Hematopoietic multipotent progenitor cell treated with erythropoietin and hydrocortisone succinate and interleukin-3 and kit ligand, for 15 days (in vitro differentiated cells): ENCODE measurements at places on chromosomes 5 and 9.

DNA sequence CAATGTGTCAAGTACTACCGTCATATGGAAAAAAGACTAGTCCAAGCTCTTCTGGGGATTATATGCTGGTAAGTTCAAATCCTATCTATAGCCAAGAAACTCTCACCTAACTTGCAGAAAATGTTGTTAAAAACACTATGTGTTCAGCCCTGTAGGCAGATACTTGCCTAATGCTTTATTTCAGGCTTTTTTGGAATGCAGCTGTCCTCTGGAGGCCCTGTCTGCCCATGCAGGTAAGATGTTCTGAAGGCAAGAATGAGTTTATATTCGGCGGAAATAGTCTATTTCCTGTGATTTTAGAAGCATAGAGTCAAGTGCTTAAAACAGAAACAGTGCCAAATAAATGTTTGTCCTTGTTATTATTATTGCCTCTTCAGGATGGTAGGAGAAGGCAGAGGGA is 34.3 kb upstream of the PPP2R2B start:
- DNase-seq = no peak

DNA sequence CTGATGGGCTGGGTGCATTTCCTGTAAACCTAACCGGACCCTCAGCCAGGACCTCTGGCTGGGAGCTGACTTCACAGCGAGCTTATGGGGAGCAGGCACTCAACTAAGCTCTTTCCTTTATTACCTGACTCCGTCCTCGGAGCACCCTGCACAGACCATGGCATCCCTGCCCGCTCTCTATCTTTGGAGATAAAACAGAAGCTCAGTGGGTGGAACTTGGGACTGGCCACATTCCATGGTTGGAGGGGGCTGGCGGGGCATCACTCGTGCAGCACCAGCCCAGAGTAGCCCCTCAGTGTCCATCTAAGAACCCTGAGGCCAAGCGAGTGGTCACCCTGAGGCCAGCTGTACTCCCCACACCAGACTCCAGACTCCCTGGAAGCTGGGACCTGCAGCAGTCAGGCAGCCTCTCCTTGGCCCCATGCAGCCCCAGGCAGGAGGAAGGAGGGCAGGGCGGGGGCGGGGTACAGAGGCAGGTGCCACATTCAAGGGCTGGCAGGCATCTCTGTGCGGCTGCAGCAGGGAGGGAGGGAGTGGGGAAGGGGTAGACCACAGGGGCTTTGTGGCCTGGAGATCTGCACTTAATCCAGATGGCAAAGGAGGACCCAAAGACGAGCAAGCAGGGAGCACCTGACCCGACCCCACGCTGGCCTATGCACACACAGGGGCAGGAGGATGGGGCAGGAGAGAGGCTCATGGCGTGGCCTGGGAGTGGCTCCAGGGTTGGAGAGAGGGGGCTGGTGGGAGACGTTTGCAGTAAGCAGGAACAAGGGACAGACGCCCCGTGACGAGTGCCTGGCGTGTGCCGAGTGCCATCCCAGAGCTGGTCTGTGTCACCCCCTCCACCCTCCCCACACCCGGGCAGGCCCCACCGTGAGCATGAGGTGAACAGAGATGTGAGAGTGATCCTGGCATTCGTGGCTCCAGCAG is 26.1 kb downstream of the GLT6D1 start:
- DNase-seq = no peak

GRCh38 chr5:150789943-150790611 is 11.5 kb downstream of the SMIM3 start:
- DNase-seq = no peak

DNA sequence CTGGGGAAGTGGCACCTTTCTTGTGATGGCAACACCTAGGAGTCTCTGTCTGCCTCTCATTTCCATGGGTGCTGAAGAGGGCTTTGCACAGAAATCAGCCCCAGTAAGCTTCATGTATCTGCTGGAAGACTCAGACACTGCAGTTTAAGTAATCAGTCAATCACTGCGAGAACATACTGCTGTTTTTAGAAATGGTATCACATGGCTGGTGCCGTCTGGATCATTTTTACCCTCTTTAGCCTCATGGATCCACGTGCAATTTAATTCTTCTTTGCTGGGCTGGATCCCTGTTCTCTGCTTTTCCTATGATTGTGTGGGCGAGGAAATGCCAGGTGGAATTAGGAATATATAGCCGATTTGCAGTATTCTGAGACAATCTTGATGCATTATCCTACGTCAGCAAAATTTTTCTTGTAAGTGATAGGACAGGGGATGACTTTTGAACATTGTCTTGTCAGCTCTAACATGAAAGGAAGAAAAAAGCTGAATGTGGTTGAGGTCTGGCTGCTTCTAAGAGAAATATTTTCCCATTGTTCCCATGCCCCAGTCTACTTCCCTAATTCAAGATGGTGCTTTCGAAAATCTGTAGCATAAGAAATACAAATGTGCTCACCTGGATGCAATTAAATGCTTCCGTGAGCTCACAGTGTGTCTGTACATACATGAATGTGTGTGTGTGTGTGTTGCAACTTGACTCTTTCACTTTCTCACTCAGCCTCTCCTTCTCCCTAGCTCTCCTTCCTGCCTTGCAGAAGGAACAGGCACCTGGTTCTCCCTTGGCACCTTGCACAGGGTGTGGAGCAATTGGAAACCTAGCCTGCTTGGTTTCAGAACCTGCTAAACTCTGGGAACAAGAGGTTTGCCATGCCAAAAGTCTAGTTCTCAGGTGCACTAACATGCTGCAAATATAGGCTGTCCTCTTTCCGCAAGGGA is 281.6 kb downstream of the NTRK2 start:
- DNase-seq = no peak

GRCh38 chr9:107994648-107995047 is 505.1 kb upstream of the KLF4 start:
- DNase-seq = no peak

DNA sequence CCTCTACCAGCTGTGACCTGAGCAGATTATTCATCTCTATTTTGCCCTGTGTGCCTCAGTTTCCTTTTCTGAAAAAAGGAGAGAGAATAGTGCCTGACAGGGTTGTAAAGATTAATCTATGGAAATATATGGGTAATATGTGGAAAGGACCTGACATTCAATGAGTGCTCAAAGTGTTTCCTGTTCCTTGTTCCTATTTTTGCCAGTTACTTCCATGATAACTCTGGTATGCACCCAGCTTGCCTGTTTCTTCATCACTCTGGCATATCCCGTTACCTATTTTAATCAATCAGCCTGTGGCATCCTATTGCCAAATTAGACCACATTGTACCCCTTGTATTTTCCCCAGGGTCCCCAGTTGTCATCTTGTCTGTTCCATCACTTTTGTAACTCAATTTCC is 3.6 kb upstream of the ARAP3 start:
- DNase-seq = no peak

GRCh38 chr9:5920860-5921328 is 30.2 kb downstream of the MLANA start:
- DNase-seq = no peak

- no peak for DNase-seq
Observed at GRCh38 chr5:76696251-76696650, 19.7 kb upstream of the F2R start.

DNA sequence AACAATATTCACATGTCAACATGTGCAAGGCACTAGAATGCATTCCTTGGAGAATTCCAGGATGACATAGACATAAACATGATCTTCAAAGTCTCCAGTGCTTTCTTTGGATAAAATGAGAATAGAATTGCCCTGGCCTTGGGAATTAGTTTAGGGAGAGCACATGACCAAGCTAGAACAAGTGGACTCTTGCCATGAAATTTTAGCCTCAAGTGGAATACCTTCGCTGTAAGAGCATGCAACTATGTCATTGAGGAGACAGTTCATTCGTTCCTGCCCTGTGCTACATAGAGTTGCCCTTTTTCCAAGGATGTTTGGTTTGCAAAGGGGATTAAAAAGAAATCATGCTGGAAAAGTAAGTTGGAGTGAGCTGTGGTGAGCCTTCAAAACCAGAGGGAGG is 42.7 kb downstream of the ZFAND5 start:
- no peak for DNase-seq

- DNase-seq = no peak
Observed at GRCh38 chr9:104961701-104962359, 33.9 kb upstream of the ABCA1 start.

DNA sequence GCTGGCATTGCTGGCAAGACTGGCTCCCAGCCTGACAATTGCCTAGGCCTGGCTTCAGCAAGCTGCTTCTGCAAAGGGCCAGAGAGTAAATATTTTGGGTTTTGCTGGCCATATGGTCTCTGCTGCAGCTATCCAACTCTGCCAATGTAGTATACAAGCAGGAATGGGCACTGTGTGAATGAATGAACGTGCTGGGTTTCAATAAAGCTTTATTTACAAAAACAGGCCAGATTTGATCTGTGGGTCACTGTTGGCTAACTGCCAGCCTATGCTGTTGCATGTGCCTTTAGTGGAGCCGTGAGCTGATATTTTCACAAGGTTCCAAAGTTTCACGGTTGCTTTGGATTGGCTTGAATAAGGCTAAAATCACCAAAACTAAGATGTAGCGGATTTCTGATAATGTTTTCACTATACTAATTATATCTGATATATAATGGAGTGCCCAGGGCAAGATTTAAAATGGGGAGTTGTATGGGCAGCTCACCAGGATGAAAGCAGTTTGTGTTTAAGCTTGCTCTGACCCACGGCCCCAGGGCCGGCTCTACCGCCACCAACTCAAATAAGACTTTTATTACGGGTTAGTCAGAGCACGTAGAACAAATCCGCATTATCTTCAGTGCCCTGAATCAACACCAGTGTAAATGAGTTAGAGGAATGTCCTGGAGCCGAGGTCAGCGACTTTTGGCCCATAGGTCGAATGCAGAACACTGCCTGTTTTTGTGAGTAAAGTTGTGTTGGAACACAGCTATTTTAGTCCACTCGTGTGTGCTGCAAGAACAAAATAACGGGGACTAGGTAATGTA is 98.6 kb upstream of the DAP start:
- DNase-seq = no peak

DNA sequence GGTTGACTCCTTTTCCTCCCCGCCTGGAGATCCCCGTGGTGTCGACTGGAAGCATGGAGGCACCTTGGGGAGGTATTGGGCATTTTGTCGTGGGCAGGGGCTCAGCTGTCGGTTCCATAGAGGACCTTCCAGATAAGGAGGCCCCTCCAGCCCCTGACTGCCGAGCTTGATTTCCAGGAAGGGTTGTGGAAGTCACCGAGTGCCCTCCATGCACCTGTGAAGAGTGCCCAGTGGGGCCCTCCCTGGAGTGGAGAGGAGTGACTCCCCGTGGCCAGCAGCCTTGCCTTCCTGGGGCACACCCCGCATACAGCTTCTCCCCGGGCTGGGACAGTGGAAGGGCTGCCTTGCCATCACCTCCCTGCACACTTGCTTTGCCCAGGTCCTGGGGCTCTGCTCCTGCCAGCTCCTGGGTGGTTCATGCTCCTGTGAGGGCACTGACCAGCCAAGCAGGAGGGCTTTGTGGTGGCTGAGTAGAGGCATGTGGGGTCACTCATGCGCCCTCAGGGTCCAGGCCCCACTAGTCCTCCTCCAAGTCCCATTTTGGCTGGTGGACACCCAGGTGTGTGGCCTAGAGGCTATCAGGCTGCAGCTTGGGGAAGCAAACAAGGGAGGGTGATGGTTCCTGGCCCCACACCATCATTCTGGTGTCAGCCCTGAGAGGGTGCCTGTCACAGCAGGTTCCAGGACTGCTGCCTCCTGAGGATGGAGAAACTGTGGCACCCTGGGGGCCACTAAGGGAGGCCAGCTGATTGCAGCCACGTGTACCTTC is 133.0 kb downstream of the WNK2 start:
- no peak for DNase-seq

GRCh38 chr9:115276621-115277020 is 158.7 kb upstream of the TNC start:
- no peak for DNase-seq

GRCh38 chr5:32342656-32343055 is 29.9 kb upstream of the MTMR12 start:
- no peak for DNase-seq

- no peak for DNase-seq
Observed at GRCh38 chr9:100170556-100170955, 71.5 kb downstream of the INVS start.

DNA sequence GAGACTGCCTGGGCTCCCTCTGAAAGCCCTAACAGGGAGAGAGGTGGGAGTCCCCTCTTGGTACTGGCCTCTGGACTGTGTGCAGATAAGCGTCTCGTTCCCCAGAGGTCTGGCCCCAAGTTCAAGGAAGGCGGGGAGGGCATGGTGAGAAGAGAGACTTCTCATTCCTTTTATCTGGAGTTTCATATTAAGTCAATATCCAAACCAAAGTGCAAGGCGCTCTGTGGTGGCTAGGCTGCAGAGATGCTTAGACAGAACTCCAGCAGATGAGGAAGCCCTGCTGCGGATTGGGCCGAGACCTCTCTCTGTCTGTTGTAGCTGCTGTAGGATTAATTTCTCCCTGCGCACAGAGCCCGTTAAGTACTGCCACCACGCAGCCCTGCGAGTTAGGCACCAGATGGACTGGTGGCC is 16.0 kb downstream of the MVB12B start:
- no peak for DNase-seq

- no peak for DNase-seq
Observed at GRCh38 chr9:93380410-93381060, 71.0 kb upstream of the FAM120A start.

DNA sequence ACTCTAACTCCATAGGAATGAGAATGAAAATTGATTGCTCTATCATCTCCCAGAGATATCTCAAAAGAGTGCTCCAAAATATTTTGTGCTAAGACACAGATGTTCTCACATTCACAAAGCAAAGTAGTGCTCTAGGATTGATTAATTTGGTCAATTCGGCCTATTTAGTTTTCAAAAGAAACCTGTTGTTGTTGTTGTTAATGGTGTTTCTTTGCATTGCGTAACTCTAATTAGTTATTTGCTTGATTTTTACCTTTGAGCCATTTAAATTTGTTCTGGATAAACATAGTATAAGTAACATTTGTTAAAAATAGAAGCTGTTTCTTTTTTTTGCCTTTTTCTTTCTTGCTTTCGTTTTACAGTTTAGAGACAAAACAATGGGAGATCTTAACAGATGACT is 382.5 kb downstream of the CAAP1 start:
- no peak for DNase-seq

DNA sequence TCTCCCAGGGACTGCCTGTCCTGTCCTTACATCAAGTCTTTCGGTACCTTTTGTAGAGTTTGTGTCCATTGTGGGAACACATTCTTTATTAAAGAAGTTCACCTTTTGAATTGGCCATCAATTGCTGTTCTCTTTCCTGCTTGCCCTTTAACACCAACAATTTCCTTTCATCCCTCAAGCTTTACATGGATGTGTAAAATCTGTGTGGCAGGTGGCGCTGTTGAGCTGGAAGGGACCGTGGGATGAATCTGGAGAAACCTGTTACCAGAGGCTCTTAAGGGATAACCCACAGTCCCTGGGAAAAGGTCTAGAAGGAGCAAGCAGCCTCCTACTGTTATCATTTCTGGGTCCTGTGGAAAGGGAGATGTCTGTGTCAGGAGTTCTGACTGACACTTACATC is 7.9 kb upstream of the ZFP62 start:
- DNase-seq = peak; percentile 78

- DNase-seq = no peak
Observed at GRCh38 chr5:55582256-55582655, 47.5 kb upstream of the PLPP1 start.
